ENCODE measurements at places on chromosomes 13 and 19.

- DNase-seq: no peak
Measured at GRCh38 chr13:40589285-40590109, 76.9 kb downstream of the FOXO1 start.

DNA sequence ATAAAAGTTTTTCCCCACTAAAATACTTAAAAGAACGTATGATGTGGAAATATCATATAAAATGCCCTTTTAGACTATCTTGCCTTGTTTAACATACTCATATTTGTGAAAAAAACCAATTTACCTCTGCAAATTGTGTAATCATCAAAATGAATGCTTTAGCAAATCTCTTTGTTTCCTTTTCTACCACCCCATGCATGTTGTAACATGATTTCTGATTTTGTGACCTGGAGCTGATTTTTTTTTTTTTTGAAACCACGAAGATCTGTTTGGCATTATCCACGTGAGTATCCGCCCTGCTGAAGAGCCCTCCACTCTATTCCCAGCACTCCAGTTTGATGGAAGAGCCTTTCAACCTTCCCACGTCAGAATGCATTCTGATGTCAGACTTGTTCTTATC, 245.8 kb upstream of the NBEA start:
- DNase-seq: no peak

- DNase-seq: peak; percentile 30
Measured at GRCh38 chr13:23979361-23980159, 82.3 kb upstream of the C1QTNF9B start.

DNA sequence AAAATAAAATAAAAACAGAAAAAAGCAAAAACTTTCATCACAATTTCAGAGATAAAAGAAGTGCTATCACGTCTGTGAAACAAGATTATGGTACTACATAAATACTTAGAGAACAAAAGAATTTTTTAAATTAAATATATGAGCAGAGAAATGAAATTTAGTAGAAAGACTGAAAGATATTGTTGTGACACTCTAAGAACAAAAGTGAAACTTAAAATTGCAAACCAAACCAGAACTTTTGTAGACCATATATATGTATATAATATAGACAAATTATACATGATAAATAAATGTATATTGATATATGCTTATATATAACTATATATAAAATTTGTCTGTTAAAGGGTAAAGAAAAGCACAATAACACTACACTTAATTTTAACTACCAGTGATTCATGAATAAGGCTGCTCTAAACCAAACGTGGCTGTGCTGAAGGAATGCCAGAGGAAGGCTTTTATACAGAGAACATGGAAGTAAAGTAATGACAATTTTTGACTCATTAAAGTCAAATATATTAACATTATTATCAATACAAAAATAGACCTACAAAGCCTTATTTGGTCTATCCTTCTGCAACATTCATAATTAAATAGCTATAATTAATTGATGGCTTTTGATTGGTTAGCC, 1516.7 kb upstream of the PCDH20 start:
- no peak for DNase-seq

GRCh38 chr13:94115054-94115453, 364.4 kb downstream of the DCT start:
- no peak for DNase-seq

GRCh38 chr13:33446821-33447725, 161.5 kb upstream of the STARD13 start:
- no peak for DNase-seq

DNA sequence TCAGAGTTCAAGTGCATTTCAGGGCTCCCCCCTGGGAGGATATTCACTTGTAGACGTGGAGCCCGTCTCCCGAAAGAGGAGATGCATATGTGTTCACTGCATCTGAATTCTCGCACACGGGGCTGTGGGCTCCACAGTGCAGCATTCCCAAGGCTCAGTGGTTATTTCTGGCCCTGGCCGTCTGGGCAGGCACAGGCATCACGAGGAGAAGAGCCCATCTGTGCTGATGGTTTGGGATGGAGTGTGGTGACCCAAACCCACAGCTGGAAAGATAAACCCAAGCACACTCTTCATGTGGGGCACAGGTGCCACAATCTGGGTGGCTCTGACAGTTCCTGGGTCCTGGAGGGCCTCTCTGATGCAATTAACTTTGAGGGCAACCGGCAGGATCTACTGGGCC, 242.1 kb downstream of the TSHZ3 start:
- no peak for DNase-seq

DNA sequence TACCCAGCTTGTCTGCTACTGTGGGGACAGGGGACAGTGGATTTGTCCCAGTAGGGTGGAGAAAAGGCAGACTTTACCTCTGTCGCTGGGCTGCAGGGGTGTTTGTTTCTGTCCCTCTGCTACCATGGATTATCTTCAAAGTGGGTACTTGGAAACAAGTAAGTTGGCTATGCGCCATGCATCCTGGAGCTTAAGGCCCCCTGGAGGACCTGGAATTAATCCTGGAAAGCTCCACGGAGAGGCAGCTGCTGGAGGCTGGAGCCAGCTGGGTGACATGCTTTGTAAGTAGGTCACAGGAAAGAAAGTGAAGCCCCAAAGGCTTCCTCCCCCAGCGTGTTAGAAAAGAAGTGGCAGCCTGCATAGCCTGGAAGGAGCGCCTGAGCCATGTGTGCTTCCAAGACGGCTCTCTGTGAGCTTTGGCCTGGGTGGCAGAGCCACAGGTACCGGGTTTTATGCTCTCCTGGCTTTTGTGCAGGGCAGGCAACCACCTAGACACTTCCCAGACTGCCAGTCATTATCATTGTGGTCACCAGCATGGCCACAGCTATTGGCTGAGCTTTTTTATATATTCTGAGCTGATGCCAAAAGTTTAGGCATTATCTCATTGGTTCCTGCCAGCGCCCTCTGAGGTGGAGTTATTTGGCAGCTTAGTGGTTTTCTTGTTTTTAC, 9.5 kb downstream of the B3GLCT start:
- peak; percentile 31 for DNase-seq

DNA sequence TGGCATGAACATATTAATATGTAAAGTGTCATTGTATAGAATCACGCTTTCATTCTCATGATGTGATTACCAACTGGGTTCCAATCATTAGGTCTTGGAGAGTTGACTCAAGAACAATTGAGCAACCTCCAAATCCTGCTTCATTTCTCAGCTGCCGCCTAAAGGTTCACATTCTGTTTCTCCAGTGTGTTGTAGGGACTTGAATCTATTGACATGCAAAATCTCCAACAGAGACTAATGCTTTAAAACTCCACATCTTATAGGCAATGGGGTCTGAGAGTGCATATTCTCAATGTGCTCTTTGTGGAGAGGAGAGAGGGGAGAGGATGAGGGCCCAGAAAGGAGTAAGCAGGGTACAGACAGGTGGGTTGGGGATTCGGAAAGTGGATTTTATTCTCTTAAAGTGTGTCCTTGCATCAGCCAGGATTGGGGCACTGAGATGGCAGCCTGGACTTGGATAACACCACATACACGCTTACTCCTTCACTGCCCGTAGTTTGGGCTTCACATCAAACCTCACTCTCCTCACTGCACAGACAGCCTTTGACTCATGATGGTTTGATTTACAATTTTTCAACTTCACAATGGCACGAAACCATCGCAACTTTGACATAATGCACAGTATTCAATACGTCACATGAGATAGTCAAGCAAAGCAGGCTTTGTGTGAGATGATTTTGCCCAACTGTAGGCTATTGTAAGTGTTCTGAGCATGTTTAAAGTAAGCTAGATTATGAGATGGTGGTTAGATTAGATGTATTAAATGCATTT, 241.3 kb upstream of the IRS2 start:
- DNase-seq: no peak

- peak; percentile 53 for DNase-seq
Measured at GRCh38 chr13:21971662-21972621, 301.1 kb downstream of the FGF9 start.

GRCh38 chr13:23915308-23915707, 18.0 kb upstream of the C1QTNF9B start:
- DNase-seq: no peak

DNA sequence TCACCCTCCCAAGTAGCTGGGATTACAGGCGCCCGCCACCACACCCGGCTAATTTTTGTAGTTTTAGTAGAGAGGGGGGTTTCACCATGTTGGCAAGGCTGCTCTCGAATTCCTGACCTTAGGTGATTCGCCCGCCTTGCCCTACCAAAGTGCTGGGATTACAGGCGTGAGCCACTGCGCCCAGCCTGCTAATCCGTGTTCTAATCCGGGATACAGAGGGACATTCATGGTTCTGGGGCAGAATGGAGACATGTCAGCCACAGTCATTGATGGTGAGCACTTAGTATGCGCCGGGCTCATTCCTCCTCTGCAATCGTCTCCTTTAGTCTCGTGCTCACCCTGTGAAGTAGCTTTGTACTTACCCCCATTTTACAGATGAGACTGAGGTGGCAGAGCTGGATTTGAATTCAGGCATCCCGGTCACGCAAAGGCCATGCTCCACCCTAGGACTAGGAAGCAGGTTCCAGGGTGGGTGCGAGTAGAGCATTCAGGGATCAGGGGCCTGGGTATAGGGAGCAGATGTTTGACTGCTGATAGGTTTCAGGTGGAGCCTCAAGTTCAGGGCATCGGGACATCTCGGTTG, 8.2 kb downstream of the RRAS start:
- no peak for DNase-seq

DNA sequence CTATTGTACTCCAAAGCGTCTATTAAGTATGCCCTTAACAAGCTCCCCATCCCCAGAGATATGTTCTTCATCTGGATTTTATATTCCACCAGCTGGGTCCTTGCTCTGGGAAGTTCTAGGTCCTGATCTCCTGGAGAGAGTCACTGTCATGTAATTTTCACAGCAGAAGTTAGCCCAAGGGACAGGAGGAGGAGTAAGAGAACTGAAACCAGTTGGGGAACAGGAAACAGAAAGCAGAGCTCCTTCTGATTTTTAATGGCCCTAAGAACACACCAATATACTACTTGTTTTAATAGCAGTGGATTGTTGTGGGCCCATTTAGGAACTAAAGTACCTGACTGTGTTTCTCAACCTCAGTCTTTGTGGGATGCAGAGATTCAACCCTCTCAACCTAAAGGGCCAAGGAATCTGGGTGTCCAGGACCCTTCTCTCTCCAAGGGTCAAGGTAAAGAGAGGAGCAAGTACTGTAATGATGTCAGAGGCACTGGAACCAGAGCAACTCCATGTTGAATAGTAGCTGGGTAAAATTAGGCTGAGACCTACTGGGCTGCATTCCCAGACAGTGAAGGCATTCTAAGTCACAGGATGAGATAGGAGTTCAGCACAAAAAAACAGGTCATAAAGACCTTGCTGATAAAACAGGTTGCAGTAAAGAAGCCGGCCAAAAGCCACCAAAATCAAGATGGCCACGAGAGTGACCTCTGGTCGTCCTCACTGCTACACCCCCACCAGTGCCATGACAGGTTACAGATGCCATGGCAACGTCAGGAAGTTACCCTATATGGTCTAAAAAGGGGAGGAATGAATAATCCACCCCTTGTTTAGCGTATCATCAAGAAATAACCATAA, 8.1 kb upstream of the FPR3 start:
- no peak for DNase-seq

DNA sequence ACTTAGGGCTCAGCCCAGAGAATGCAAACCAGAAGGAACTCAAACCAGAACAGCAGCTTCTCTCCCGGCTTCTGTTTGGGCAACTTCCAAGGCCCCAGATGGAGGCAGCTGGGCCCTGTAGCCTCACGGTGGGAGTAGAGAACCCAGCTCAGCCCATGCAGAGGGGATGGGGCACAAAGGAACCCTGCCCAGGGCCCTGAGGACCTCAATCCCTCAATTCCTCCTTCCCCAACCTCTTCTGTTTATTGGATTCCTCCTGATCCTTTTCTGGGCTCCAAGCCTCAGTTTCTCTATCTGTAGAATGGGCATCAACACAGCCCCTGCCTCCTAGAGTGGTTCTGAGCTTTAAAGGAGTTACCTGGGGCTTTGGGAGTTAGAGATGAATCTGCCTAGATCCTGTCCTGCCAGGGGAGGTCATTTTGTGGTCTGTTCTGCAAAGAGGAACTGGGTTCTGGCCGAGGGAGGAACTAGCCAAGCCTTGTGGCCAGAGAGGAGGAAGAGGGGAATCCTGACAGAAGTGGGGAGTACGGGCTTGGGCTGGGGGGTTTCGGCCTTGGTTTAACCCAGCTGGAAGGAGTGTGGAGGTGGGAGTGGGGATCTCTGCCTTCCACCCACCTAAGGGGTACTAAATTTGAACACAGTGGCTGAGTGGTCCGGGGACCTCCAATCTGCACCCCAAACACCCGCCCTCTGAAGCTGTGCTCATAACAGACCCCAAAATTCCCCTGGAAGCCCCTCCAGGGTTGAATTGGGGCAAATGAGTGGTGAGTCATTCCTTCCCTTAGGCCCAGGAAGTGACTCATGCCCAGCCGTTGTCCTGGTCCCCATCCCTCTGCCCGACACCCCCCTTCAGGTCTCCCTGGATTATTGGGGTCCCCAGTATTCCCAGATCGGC, 2.7 kb downstream of the ADGRE5 start:
- DNase-seq: no peak

DNA sequence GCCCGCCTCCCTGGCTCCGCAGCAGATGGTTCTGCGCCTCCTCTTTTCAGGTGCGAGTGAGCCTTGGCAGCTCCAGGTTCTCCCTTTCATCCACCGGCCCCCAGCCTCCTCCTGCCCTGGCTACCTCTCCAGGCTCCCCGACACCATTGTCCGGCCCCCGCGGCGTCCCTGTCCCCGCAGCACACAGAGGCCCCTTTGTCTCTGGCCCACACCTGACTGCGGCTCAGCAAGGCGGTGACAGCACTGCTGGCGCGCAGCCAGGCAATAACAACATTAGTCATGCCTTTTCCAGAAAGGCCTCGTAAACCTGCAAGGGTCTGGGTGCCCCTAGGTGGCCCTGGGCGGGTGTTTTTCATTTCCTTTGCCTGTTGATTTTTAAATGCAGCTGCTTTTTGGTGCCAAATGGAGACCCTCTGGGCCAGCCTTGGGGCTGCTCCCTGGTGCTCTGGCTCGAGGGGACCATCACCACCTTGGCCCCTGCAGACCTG, 73.2 kb upstream of the MEDAG start:
- no peak for DNase-seq

GRCh38 chr13:46961719-46962118, 64.9 kb upstream of the HTR2A start:
- DNase-seq: peak; percentile 49

GRCh38 chr13:37273836-37274235, 168.4 kb upstream of the CSNK1A1L start:
- no peak for DNase-seq

DNA sequence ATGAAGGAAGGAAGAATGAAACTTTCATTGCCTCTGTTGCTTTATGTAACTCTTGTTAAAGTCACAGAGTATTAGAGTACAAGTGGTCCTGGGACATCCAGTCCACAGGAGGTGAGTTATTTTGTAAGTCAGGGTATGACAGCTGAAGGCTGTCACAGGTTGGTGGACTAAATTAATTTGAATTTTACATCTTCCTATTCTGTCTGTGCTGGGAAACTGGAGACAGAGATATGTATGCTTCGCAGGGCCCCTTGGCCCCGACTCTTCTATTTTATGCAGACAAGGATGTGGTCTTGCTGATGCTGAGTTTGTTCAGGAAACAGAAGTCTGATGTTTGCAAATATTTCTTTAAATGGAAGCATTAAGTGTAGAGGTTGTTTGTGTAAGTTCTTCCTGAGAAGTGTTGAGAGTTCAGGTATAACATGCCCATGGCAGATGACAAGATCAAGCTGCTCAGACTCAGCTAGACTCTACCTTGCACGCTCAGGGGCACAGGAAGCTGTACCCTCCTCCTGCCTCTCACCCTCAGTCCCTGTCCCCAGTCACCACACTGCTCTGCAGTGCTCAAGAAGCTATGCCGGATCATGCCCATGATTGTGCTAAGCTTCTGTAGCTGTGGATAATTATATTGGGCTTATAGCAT, 23.4 kb downstream of the RASL11A start:
- no peak for DNase-seq

GRCh38 chr13:43512221-43512620, 274.6 kb downstream of the ENOX1 start:
- no peak for DNase-seq
